ENCODE measurements at places on chromosomes 4 and X.

DNA sequence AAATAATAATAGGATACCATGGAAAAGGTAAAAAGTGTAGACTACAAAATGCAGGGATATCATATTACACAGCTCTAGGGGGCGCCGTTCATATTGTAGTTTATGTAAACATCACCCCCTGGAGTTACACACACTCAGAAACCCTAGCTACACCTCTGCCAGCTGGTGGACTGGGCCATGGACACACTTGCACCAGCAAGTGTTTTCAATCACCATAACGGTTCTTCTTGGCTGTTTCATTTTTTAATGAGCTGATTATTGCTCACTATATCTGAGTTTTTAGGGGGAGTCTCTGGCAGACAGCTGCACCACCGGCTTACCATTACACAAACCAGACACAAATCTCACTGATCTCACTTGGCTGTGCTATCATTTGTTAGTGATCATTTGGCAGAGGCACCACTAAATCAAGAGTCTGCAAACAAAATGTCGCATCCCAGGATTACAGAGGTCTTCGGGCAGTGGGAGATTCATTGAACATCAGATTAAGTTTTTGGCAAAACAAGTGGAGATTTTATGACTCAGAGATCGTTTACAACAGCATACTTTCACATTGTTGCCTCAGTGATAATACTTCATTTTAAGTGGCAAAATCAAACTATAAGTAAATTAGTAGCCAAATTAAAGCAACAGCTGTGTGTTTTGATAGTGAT is 185.7 kb downstream of the UNC5C start:
- DNase-seq: no peak

DNA sequence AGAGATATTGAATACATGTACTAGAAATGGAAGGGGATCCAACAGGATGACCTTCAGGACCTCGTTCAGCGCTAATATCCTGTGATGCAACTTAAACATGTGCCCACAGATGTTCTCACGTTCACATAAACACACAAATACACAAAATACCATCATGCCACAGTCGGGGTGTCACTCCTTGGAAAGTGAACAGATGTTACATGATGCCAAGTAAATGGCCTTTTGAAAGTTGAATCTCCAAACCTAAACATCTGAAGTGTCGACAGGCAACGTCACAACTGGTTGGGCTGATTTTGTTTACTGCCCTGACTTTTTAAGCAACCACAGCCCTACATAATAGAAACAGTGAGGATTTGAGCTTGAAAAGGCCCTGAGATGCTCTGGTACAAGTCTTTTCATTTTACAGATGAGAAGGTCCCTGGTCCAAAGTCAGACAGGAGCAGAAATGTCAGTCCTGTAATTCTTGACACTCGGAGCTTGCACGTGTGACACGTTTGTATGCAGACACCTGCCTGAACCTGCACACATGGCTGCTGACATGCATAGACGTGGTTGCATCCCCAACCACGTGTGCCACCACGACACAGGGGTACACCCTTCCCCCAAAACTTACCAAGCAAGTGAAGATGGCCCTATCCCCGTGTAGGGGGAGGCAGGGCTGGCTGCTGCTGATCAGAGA is 23.5 kb upstream of the BCORL1 start:
- DNase-seq: no peak

DNA sequence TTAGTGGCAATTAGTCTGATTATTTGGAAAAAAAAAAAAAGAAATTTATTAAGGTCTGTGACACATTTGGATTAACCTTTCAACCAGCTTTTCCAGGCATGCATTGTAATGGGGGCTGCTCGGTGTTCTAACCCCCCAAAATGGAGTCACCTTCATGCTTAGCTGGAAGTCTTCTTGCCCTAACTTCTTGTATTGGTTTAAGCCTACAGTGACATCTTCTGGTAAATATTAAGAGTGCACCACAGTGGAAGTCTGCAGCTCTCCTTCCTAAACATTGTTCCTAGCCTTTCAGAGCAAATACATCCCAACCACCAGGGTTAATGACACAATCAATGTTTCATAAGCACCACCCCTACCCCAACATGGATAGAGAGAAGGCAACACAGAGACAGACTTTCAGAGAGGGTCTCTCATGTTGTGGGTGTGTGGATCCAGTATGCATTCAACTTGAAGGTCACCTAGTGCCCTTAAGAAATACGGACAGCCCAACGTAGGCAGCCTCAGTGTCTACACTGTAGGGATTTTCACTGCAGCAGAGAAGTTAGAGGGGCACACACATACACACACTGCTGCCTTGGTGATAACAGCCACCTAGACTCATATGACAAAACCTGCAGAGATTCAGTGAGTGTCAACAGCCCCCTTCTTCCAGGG is 142.9 kb upstream of the MBNL3 start:
- peak; percentile 53 for DNase-seq

GRCh38 chr4:54746218-54746617 is 88.5 kb downstream of the KIT start:
- no peak for DNase-seq

DNA sequence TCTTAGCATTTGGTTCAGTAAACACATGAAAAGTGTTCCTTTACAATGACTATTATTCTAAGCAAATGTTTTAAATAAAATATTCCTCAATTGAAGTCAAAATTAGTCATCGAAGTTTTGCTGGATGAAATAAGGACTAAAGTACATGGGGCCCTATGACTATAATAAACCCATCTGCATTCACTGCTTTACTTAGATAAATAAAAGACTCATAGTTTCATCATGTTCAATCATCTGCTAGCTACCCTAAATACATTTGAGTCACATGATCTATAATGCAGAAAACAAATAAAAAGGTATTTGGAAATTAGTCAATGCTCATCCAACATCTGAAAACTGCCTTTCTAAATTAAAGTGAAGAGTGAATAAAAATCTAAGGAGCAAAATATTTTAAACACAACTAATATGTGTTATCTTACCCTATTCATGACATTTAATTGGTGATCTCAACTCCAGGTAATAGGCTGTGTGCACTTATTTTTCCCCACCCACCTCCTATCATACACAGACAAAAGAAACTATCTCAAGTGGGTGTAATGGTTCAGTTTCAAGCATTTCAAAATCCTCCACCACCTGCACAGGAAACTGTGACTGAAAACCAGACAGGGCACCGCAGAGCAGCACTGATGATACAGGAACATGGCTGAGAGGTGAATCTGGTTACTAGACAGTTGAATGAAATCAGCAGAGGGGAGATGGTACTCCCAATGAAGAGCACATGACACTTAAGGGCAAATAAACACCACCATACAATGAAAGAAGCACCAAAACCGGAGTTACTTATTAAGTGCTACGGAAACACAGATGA is 78.6 kb downstream of the CAMK2D start:
- peak; percentile 75 for DNase-seq

GRCh38 chr4:153252122-153252521 is 47.9 kb downstream of the TRIM2 start:
- DNase-seq: peak; percentile 49

DNA sequence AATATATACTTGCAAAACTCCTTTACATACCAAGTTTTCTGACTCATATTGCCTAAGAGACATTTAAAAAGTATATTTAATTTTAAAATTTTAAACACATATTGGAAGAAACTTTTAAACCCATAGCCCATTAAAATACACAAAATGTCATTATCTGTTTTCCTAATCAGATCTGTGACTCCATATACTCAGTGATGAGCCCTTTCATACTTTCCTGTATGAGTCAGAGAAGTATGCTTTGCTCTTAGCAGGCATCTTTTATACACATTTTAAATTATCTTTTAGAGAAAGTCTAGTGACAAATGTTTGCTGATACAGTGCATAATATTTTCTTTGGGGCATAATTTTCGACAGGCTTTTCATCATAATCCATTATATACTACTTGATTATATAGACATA is 26.4 kb downstream of the SPIN3 start:
- DNase-seq: no peak

GRCh38 chr4:174241162-174241561 is 42.3 kb downstream of the FBXO8 start:
- DNase-seq: no peak

GRCh38 chrX:119885554-119886428 is 9.9 kb upstream of the AKAP14 start:
- DNase-seq: no peak

DNA sequence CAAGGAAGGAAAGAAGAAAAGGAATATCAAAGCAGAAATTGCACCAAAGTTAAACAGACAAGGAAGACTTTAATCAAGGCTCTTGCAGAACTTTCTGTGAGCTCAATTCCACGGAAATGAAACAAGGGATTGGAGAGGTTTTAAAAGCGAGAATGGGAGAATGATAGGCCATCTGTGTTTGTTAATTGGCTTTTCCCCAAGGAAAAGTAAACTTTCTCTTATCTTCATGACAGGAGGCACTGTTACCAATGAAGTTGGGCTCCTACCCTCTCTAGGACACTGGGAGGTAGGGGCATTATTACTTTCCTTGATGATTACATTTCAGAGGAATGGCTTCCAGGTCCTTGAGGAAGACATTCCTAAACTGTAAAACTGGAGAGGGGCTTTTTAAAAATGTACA is 328.8 kb upstream of the NWD2 start:
- no peak for DNase-seq

DNA sequence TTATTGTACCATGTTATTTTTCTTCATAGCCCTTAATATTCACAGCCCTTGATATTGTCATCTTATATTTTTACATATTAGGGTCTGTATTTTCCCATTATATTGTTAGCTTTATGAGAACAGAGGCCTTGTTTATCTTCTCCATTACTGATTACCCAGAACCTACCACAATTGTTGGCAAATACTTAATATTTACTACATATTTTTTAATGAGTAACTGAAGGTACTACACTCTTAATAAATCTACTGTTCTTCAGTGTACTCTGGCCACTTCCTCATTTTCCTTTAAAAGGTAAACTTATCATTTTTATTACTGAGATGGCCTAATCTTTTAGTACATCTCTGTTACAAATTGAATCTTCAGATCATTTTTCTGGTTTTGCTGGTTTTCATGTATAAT is 133.5 kb downstream of the COL4A5 start:
- no peak for DNase-seq

- DNase-seq: no peak
These were observed 357.2 kb upstream of the FAM241A start for GRCh38 chr4:111788099-111788498.

DNA sequence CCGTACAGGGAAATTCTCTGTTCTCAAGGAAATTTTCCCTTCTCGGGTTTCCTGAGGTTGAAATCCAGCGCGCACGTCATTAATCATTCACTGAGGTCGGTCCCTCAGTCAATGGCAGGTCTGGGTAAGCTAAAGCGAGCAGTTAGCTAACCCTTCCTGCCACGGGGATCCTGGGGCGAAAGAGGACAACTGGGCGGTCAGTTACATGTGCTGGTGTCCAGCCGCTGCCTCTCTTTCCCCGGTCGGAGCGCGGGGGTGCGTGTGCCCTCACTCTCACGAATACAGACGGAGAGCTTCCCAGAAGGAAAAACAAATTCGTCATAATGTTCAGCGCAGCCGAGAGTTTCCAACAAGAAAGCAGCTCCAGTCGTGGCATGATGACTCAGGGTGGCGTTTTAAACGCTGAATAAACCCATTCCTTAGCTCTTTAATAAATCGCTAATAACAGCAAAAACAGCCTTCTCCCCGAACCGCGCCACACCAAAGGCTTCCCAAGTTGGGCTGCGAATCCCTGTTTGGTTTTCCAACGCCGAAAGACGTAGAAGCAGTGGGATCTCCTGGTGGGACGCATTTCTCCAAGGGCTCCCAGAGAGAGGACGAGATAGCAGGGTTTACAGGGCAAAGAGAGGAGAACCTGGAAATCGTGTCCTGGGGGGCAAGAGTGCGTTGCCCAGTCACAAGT is 752 bp upstream of the FGF5 start:
- DNase-seq: no peak

Measured in B cell (primary cell).